Stomach (tissue), 19 donors: ENCODE measurements at places on chromosomes 7 and 10.

GRCh38 chr10:126101325-126101724 is 205.0 kb downstream of the FANK1 start:
- DNase-seq = no peak

DNA sequence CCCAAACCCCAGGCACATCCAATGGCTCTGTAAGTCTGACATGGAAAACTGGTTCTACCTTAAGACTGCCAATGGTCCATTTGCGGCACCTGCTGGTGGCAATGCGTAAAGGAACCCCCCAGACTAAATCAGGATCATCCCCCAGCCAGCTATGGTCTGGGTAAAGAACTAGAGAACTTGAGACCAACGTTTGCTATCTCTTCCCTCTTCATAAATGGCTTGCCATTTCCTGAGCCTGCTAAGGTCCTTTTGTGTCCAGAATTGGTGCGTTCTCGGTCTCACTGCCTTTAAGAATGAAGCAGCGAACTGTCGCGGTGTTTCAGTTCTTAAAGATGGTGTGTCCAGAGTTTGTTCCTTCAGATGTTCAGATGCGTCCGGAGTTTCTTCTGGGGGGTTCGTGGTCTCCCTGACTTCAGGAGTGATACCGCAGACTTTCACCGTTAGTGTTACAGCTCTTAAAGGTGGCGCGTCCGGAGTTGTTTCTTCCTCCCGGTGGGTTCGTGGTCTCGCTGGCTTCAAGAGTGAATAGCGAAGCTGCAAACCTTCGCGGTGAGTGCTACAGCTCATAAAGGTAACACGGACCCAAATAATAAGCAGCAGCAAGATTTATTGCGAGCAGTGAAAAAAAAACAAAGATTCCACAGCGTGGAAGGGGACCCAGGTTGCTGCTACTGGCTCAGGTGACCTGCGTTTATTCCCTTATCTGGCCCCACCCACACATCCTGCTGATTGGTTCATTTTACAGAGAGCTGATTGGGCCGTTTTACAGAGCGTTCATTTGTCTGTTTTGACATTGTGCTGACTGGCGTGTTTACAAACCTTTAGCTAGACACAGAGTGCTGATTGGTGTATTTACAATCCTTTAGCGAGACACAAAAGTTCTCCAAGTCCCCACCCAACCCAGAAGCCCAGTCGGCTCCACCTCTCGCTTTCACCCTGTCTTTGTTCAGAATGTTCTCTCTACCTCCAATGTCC is 95.4 kb downstream of the ELMO1 start:
- DNase-seq = peak; percentile 38

GRCh38 chr7:55526770-55527169 is 45.5 kb downstream of the VOPP1 start:
- peak; percentile 25 for DNase-seq

- DNase-seq = no peak
Measured at GRCh38 chr7:80876894-80877414, 41.9 kb downstream of the SEMA3C start.

GRCh38 chr7:1151653-1152425 is 8.2 kb downstream of the ZFAND2A start:
- DNase-seq = no peak

- DNase-seq = no peak
Measured at GRCh38 chr7:124100190-124100589, 67.3 kb upstream of the TMEM229A start.

DNA sequence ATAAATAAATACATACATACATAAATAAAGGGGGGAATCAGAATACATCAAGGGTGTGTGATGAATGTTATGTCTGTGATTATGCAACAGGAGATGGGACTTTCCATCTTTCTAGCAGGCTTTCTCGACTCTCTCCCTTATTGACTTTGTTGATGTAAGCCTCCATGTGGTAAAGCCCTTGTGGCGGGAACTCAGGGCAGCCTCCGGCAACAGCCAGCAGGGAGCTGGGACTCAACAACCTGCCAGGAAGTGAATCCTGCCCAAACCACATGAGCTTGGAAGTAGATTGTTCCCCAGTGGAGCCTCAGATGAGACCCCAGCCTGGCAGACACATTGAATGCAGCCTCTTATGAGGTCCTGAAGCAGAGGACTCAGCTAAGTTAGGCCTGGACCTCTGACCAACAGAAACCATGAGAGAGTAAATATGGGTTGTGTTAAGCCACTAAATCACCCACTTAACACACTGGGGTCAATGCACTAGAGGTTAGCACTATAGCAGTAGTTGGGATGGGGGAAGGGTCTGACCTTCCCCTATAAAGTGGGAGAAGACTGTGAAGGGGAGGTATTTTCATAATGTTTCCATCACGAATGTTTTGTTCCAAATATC is 104.0 kb downstream of the JCAD start:
- DNase-seq = no peak

- DNase-seq = peak; percentile 47
Measured at GRCh38 chr7:105496521-105496920, 25.6 kb downstream of the PUS7 start.

GRCh38 chr10:115092555-115093285 is 445 bp upstream of the ATRNL1 start:
- no peak for DNase-seq
